ENCODE measurements at places on chromosomes 7 and 10.

- DNase-seq: no peak
These were observed 269 bp downstream of the CALD1 start for GRCh38 chr7:134779741-134780065.

- peak; percentile 71 for DNase-seq
These were observed 11.9 kb upstream of the OPALIN start for GRCh38 chr10:96370584-96371157.

DNA sequence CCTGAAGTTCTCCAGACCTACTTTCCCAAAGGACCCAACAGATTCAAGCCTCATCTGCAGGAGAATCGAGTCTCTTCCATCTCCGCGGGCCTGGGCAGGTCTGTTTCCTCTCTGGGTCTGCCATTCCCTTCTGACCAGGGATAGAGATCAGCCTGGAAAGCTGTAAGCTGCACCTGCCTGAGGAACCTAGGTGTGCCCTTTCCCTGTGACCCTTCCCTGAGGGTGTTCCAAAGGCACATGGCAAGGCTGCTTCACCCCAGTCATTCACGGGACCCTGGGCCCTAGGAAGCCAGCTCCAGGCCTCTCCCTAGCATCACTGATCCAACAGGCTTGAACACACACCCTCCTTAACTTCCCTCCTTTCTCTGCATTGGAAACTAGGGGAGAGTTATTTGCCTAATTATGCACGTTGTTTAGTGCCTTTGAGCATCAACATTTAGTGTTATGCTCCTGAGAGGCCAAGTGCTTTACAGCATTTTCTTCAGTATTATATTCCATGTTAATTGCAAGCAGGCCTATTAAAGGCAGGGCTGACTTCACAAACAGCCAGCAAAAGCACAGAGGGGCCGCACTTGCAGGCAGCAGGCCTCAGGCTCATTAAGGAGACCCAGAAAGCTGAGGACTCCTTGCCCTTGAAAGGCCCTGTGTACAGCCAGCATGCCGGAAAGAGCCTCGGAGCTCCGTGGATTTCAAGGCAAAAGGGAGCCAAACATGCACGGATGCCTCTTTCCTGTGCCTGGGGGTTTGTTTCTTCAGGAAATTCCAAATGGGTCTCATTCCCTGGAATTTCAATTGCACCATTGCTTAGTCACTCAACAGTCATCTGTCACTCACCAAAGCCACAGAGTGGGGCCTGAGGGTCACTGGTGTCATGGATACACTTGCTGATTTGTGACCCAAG lies 91.0 kb upstream of the FAM20C start:
- DNase-seq: no peak

- no peak for DNase-seq
These were observed 147.1 kb upstream of the IGFBP3 start for GRCh38 chr7:46068159-46068558.

Data from tongue (tissue), 3 donors.